Thyroid gland (tissue), 4 donors: ENCODE measurements at places on chromosomes 13 and 19. TPM values are rescaled to one million over a fixed set of nuclear protein-coding genes. Genes with fewer than 3 reads are reported as not detected.
A peak's percentile ranks its signal among the peaks of the same experiment; 100 is the strongest.

GRCh38 chr19:10085641-10086590 is at the start of gene SHFL:
SHFL (plus strand) TSS chr19:10086317; CDS start chr19:10086428, 111 bp downstream.
- DNase-seq = peak; percentile 72

DNA sequence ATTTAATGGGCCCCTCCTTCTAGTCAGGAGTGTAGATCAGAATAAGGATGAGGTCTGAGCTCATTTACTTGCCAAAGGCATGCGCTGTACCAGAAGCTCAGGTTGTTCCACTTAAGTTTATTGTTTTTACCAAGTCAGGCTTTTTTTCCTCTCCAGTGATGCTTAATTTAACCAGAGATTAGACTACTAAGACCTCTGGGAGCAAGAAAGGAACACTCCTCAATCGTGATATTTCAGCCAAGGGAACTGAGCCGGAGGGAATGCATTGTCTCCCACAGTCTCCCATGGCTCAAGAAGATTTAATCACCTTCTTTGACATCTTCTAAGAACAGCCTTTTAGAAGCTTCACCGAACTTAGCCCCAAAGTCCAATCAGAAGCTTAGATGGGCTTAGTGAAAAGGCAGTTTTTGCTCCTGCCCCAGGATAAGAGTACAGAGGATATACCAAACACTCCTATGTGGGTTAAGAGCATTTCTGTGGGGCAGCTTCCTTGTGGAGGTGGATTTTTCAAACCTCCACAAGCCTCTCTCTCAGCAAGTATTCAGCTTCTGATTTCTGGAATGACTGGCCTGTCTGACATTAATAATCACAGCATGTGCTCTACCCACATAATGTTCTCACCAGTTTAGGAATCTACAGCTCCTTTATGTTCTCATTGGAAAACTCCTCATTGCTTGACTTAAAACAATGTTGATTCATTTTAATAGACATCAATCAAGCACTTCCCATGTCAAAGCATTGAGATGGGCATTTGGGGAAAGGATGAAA is 322.7 kb downstream of the SUCLA2 start:
- DNase-seq = no peak

GRCh38 chr19:7618348-7618747 is 11.0 kb downstream of the XAB2 start:
- peak; percentile 90 for DNase-seq

GRCh38 chr13:36907266-36907665 is 12.8 kb downstream of the SMAD9 start:
- no peak for DNase-seq

DNA sequence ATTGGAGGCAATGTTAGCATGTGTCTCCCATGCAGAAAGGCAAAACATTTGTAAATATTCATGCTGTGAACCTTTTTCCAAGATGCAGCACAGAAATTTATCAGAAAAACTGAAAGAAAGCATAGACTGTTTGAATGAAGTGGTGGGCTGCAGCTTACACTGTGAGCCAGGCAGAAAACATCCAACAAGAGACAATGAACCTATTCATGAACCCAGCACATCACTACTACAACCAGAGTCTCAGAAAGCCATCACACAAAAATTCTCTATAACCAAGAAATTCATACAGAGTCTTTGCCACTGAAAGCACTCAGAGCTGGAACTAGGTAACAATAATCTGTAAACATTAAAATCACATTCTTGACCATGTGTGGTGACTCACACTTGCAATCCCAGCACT is 448.9 kb downstream of the UQCRFS1 start:
- DNase-seq = no peak

DNA sequence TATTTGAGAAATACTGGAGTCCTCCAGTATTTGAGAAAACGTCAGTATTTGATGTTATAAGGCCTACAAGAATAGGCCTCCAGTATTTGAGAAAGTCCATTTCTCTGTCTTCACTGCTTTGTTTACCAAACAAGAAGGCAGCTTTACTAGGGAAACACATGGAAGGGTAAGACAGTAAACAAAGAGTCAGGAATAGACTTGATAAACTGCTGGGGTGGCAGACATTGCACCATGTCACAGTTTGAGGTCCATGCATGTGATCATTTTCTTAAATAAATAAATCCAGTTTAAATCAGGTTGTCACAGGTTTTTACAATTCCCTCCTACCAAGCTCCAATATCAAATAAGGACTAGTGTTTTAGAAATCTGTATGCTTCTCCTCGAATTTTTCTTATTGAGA is 1431.0 kb upstream of the SPRY2 start:
- DNase-seq = no peak

- no peak for DNase-seq
Measured at GRCh38 chr19:19276386-19276785, 3.3 kb upstream of the TM6SF2 start.

- no peak for DNase-seq
Measured at GRCh38 chr13:31878495-31878894, 139.2 kb downstream of the RXFP2 start.

DNA sequence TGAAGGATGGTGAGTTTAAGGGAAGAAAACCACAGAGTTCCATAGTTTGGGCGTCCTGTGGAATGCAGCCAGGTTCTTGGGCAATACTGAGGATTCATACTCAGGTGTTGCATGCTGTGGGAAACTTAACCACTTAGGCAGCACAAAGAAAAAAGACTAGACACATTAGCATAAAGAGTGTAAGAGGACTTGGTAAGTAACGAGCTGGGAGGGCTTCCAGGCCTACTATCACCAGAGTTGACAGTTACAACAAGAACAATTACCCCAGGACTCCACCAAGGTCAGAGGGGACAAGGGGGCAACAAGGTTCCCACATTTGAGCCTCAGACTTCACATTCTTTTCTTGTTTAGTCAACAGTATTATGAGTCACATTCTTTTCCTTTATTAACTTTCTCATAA is 33.2 kb downstream of the KCTD12 start:
- DNase-seq = no peak

- no peak for DNase-seq
Measured at GRCh38 chr13:36436811-36437210, 4.5 kb downstream of the CCNA1 start.

DNA sequence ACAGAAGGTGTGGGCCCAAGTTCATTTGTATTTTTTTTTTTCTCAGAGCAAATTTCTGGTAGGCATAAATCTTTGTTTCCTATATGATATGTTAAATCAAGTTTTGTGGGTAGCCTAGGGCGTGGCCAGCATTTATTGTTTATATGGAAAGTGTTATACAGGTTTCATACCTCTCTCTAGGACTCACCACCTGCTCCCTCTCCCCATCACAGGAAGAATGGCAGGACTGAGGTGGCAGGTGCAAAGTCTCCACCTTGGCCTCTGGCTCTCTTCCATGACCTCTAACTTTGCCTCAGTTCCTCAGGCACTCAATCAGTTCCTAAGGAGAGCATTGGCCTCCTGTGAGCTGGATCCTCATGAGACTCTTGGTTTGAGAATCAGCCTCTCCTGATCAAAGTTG is 172.3 kb upstream of the TSC22D1 start:
- no peak for DNase-seq

DNA sequence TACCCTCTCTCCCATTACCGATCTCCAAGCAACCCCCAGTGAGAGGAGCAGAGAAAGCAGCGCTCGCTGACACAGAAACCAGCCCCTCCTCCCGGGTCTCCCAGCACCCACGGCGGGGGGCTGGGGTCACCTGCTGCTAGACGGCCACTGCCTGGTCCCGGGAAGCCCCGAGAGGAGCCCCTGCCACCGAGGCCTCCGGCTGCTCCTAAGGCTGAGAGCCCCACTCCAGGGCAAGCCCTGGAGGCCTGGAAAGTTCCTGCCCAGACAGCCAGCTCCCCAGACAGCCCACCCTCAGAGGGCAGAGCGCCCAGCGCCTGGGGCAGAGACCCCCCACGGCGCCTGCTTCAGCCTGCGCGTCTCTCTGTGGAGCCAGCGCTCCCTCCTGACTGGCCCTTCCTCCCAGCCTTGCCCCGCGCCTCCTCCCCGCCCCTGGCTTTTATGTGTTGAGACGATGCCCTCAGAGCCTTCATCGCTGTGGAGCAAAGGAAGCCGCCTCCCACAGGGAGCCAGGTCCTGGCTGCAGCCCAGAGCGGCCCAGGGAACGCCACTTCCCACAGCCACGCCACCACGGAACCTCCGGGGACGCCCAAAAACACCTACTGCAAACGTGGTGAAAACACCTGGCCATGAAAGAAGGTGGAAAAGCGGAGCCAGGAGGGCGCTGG is 51.1 kb downstream of the MLLT1 start:
- DNase-seq = peak; percentile 70

Gene ZNF724
- total RNA-seq = 3.0 TPM

Gene AMER2
- total RNA-seq = not detected

Gene SERTAD3
- total RNA-seq = 25.2 TPM

Gene TMEM59L
- total RNA-seq = 2.6 TPM

Gene KLK15
- 2.8 TPM for total RNA-seq

Gene SERPINE3
- not detected for total RNA-seq
